Esophagus squamous epithelium (tissue), 5 donors: ENCODE measurements at places on chromosomes 4 and X.

GRCh38 chr4:53132132-53132891, 233.5 kb downstream of the SCFD2 start:
- no peak for DNase-seq

DNA sequence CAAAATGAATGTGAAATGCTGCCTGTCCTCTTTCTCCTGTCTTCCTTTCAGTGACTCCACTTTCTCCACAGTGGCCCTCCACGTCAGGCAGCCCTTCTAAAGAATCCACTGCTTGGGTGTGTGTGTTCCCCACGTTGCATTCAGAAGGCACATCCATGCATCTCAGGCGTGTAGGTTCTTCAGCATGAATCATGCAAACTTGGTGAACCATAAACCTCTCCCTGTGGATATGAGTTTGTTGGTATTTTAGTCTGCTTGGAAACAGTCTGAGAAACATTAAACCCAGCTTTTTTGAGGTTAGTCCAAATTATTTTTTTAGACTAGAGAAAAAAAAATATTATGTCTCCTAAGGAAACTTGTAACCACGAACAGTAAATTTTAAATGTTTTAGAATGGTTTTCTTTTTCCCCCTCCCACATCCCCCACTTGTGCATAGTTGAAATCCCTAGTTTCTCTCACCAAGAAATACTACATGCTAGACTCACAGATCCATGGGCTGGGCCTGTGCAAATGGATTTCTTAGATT, 251.6 kb downstream of the CBR4 start:
- DNase-seq = no peak

DNA sequence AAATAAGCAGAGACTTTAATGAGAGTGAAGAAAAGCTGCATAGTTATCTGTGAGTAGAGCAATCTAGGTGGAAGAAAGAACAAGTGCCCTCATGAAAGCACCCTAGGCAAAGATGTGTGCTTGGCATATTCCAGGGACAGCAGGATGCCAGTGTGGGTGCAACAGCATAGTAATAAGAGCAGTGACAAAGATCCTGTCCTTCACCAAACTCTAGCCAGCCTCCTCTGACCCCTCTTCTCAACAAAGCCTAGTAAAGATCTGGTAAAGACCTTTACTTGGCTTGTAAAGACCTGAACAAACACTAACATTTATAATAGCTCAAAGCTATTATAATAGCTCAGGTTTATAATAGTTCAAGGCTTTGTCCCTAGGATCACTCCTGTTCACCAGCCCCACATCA, 735.4 kb downstream of the PCDH7 start:
- no peak for DNase-seq

DNA sequence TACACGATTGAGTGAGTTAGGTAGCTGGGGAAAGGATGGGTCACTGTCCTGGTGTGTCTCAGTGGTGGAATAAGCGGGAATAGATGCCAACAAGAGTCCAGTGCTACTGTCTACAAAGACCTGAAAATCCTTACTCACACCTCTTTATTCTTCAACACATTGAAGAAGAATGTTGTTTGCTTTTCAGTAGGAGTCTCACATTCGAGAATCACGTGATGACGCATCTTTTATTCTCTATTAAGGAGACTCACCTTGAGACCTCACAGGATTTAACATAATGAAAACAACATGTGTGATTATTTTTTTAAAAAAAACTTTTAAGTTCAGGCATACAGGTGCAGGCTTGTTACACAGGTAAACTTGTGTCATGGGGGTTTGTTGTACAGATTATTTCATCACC, 75.2 kb downstream of the CD38 start:
- DNase-seq = no peak

DNA sequence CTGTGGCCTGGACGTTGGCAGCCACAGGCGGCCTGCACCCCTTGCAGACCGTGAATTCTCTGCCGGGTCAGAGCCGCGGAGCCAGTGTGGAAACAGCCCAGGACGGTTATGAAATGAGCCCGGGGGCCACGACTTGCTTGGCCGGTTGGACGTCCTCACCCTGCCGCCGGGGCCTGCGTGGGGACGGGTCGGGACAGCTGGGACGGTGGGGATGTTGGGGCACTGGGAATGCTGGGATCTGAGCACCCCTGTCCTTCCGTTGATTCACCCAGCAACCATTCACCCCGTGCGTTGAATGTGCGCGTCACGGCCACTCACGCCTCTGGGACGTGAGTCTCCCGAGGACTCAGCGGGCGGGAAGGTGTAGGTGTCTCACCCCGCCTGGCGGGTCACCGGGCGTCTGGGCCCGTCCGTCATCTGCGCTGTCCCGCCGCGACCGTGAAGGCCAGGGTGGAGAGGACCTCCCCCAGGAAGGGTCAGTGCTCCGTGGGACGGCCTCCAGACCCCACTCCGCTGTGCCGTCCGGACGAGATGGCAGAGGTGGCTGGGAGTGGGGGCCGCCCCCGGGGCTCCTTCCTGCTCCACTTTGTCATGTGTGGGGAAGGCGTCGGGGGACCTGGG, 4.5 kb upstream of the PLCXD1 start:
- no peak for DNase-seq

- no peak for DNase-seq
These were observed 25.8 kb upstream of the KLHL34 start for GRCh38 chrX:21683941-21684340.

- no peak for DNase-seq
These were observed 124.7 kb downstream of the CAMK2D start for GRCh38 chr4:113636877-113637276.

DNA sequence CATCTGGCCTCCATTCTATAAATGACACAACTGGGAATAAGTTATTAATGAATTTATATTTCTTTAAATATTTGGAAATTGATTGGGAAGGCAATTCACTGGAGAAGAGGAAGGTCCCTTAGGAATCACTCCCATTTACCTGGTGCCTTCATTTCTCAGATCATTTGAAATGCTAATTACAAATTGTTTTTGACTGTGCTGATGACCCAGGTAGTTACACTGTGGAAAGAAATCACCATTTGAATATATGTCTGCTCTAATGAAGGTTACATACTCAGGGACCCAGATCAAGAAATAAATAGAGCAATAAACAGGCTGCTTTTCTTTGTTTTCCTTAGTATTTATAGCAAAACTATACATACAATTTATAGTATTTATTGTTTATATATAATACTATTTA, 1759.1 kb downstream of the ARAP2 start:
- DNase-seq = no peak

DNA sequence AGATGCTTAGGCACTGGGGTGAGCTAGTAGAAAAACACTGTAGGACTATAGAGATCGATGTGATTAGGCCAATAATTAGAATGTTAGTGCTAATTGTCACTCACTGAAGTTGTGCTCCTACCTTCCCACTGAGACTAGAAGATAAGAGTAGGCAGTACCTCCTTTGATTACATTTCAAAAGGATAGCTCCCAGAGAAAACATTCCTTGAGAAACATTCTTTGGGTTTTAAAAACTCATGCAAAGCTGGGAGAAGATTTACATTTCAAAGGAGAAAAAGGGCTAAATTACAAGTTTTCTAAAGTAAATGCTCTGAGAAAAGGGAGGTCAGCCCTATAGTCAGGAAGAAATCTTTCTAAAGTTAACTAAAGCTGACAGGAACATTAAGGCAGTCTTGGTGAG, 860.3 kb upstream of the NDST4 start:
- no peak for DNase-seq

- no peak for DNase-seq
These were observed 2188.9 kb upstream of the TENM3 start for GRCh38 chr4:180054291-180054690.

GRCh38 chr4:152099061-152099425, 338.2 kb upstream of the GATB start:
- DNase-seq = no peak

- DNase-seq = no peak
These were observed 520 bp upstream of the SRP72 start for GRCh38 chr4:56466910-56467283.

DNA sequence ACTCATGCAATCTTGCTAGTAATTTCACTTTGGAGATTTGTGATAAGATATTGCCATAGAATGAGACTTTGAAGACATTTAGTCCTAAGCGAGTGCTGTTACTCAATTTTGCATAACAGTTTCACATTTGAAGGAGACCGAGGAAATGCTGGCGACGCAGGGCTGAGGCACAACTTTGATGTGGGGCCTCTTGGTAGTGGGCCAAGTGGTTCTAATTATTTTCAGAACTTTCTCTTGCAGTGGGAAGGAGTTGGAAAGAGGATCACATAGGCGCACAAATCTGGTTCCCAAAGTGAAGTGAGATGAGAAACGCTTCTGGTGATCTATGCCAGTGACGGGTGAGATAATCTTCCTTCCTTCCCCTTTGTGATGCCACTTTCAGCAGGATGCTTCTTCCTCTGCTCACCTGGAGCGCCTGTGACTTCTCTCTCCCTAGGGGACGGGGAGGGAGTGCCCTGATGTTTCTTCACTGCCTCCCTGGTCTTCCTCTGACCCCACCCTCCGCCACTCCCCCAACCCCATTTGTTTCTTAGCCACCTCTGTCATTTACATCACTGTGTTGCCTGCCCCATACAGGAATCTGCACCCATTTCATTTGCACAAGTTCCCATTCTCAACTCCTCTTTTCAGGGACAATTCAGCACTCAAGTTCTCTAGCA, 138.9 kb upstream of the MID1 start:
- no peak for DNase-seq

DNA sequence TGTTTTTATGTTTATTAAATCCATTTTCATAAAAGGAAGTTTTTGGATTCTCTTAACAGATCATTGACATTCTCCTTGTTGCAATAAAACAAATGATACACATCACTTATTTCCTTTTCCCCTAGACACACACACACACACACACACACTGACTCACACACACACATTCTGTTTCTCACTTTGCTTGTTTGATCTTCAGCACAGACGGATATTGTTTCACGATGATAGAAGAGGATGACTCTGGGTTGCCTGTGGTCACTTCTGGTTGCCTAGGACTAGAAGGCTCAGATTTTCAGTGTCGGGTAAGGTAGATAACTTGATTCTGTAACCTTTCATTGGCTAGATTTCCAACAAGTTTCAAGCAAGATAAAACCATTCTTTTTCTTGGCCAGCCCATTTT, 356.8 kb downstream of the BMPR1B start:
- no peak for DNase-seq

GRCh38 chrX:54066841-54067240, 22.6 kb upstream of the PHF8 start:
- no peak for DNase-seq

DNA sequence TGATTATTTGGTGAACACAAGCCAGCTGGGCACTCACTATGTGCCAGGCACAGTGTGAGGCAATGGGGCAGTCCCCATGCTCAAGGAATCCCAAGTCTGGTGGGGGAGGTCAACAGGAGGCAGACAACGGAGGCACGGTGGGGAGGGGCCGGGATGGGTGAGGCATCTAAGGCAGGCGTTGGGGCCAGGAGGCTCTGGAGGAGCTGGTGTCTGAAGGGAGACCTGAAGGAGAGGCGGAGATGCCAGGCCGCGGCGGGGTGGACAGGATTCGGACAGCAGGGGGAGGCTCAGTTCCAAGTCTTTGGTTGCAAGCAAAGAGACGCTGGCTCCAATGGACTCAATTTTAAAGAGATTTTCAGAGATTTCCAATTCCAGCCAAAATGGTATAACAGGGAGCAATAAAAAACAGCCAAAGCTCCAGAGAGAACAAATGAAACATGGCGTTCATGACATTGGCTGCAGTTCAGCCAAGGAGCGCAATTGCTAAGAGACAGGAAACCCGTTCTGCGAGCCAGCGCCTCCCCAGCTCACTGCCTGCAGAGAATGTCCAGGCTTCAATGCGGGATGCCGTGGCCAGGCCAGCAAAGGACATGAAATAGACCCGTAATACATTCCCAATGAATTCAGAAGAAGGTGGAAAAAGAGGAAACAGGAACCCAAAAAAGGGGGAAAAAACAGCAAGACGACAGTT, 105.2 kb upstream of the LRPAP1 start:
- no peak for DNase-seq

- DNase-seq = no peak
These were observed 5.4 kb upstream of the PRICKLE3 start for GRCh38 chrX:49191574-49192011.

DNA sequence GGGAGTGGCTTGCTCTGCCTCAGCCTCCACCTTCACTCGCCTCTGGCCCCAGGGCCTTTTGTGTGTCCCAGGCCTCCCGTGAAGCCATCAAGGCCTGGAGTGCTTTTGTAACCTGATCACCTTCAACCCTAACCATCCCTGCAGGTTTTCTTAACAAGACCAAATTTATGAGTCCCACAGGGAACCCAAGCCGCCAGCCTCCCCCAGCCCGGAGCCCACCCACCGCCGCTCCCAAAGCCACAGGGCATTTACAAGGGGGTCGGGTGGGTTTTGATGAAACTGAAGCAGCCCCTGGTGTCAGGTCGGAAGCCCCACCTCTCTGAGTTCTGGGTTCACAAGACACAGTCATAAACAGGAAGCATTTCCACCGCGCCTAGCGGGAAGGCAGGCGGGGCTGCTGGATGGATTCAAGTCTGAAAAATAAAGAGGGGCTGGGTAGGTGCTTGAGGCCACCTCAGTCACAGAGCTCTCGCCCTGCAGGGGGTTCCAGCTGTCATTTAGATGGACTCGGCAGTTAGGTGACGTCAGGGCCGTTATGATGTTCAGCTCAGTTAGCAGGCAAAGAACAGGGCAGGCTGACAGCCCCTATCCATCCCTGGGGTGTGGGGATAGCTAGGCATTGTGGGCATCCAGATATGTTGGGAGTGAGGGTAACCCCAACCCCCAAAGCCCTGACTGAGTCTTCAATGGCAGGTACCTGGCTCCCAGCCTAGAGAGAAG, 128.5 kb downstream of the BCOR start:
- no peak for DNase-seq

- no peak for DNase-seq
These were observed 64.6 kb downstream of the COX7B2 start for GRCh38 chr4:46844325-46844917.

DNA sequence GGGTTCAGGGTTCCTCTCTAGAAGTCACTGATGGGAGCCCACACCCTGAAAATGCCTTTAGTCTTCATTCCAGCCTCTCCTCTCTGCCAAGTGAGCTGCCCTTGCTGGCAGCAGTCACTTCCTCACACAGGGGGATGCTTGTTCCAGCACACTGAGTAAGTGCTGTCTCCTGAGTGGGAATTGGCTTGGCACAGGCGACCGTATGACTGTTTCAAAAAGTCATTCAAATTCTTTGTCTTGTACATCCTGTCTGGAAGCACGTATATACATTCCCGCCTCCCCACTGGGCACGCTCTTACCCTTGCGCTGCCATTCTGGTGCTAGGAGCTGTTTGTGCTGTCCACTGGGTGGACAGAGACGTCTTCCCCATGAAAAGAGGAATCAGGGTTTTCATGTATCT, 40.2 kb upstream of the CD99 start:
- DNase-seq = no peak
